ENCODE measurements at places on chromosomes 2 and 18.

- no peak for DNase-seq
Observed at GRCh38 chr2:238979636-238980035, 131.8 kb downstream of the TWIST2 start.

DNA sequence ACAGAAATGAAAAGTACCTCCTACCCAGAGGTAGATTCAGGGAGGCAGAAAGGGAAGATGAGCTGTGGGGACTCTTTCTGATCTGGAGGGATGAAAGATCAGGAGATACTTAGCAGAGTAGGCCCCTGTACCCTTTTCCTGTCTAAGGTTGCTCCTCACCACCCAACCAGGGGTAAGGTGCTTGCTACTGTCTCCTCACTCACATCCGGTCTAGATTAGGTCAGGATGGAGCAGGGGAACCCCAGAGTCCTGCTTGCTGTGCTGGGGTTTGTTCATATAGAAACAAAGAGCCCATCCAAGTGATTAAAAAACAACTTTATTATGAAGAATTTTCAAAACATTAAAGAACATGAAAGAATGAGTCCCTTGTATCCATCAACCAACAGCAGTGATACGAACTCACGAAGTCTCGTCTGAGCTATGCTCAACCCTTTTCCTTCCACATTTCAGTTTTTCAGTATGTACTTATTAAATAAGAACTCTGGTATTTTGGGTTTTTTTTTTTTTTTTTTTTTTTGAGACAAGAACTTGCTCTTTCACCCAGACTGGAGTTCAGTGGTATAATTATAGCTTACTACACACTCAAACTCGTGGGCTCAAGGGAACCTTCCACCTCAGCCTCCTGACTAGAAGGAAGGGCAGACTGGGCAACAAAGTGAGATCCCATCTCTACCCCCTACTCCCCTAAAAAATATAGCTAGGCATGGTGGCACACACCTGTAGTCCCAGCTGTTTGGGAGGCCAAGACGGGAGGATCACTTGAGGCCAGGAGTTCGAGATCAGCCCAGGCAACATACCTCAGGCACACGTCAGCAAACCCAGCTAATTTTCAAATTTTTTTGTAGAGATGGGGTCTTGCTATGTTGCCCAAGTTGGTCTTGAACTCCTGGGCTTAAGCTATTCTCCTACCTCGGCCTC is 28.5 kb upstream of the MCFD2 start:
- no peak for DNase-seq

DNA sequence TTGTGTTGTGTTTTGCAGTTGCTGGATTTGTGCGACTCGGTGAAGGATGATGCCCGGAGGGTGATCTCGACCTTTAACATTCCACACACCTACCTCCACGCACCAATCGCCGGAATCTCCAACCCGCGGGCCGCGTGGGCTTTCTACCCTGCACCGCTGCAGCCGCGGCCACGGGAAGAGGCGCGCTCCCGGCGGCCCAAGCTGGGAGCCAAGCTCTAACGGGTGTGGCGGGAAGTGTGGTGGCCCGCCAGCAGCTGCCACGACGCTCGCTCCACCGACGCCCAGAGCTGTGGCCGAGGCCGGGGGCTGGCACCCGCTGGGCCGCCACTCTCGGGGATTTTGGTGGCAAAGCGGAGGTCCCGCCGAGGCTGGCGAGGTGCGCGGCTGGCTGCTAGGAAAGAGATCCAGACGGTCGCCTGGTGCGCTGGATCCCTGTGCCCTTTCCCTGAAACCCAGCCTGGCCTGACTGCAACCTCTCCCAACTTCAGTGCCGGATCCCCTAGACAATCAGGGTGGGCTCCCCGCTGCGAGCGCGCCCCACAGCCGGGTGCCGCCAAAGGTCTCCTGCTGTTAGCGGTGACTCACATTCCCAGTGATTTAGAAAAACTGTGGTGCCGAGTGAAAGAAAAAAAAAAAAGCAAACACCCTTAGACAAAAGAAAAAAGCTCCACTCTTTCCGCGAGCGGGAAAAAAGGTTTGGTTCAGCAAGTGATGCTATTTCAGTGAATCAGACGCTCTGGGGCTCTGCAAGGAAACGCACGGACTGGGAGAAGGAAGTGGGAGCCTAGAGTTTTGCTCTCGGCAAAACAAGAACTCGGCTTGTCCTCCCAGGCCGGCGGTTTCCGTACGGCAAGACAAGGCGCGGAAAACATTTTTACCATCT is 2.9 kb upstream of the BCL2L11 start:
- DNase-seq, result peak; percentile 62

- no peak for DNase-seq
Observed at GRCh38 chr2:144383571-144384100, 136.3 kb downstream of the ZEB2 start.

DNA sequence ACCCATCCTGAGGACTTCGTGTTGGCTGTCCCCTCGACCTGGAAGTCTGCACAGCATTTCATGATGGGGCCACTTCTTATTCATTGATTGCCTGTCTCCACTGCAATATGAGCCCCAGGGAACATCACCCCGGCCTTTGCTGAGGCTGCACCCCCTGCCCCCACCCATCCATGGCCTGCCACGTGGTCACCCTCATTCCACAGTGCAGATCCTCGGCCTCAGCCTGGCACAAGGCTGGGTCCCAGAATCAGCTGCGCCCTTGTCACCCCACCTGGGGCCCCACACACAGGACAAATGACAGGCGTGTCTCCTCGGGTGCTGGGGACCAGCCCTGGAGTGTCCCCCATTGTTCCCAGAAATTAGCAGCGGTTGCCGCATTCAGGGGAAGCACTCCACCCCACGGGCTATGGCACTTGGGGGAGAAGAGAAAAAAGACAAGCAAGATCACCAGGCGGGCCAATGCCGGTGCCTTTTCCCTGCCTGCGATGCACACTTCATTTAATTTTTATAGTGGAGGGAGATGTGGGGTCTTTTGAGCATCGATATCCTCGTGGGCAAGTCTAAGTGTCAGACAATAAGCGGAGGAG is 157.4 kb downstream of the INHBB start:
- no peak for DNase-seq

- DNase-seq, result no peak
Observed at GRCh38 chr2:203584784-203585183, 49.7 kb upstream of the RAPH1 start.

DNA sequence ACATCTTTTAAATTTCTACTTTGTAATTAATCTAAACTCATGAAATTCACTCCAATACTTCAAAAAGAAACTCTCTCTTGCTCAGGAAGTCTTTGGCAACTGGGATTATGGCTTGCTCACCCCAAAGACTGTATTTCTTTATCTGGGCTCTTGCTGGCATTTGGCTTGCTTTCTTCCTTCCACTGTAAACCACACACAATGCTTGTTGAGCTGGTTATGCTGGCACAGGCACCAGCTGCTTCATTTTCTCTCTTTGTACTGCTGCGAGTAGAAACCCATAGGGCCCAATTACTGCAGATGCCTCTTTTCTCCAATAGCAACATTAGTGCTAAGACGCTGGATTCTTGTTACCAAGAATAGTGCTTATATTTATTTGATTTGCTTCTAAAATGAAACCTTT is 51.4 kb downstream of the SLC38A11 start:
- no peak for DNase-seq

GRCh38 chr2:25960920-25961319 is 21.4 kb downstream of the KIF3C start:
- no peak for DNase-seq

GRCh38 chr18:9658087-9658641 is 43.8 kb upstream of the PPP4R1 start:
- DNase-seq, result no peak

DNA sequence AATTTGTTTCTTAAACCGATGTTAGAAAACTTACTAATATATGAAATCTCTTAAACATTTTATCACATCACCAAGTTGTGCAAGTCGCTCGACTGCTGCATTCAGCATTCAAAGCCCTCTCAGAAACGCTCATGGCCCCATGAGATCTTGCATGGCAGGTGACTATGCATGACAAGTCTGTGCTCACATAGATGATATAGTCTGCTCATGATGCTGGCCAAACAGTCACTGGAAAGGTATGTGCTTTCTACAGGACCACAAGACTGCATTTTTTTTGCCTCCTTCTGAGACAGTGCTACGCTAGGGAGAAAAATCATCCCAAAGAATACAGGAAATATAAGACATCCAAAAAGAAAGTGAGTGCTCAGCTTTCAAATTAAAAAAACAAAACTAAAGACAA is 98.3 kb upstream of the ZBTB14 start:
- DNase-seq, result peak; percentile 32

GRCh38 chr18:63837590-63837989 is 49.9 kb upstream of the SERPINB2 start:
- DNase-seq, result no peak

DNA sequence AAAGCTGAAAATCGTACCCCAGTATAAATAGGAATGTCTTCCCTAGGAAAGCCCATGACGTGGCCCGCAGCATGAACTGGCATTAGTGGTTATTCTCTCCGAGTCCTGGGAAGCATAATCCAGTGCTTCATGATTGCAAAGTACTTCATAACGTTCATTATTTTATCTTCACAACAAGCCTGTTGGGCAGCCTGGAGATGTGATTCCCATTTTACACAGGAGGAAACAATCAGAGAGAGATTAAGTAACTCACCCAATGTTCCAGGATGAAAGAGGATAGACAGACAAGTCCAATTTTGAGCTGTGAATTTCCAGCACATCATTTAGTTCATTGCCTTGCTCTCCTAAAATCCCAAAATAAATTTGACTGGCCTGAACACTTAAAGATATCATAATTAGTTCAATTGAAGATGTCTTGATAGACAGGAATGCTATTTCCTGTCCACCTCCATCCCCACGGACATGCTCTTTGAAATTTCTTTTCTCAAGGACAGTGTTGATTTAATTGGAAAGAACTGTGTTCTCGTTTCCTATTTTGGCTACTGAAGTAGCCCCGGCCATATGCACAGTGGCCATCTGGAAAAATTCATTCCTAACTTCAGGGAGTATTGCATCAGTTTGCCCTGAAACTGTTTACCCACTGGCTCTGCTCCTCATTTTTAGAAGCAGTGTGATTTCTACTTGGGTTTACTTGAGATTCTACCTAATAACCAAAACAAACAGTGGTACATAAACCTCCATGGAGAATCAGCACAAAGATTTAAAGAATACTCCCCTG is 93.9 kb downstream of the VWC2L start:
- DNase-seq, result no peak

DNA sequence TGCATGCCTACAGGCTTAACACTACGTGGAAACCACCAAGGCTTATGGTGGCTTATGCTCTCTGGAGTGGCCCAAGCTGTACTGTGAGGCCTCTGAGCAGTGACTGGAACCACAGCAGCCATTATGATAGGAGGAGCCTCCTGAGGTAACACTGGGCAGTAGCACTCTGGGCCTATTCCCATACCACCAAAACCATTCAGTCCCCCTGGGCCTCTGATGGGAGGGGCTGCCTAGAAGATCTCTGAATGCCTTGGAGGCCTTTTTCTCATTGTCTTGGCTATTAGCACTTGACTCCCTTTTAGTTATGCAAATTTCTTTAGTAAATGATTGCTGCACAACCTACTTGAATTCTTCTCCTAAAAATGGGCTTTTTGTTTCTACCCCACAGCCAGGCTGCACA is 985.0 kb downstream of the DPP10 start:
- DNase-seq, result no peak

DNA sequence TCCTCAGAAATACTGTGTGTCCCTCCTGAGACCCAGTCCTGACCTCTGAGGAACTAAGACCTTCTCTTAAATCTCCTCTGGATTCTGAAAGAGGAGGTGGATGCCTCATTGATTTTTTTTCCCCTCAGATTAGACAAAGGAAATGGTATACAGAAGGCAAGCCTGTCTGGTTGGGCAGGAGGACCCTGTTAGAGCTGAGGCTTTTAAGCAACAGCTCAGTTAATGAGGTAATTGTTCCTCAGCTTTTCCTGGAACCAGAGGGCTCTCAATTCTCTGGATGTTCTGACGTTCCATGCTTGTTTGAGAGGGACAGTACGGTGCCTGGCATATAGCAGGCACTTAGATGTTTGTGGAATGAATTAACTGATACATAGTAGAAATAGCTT is 61.7 kb upstream of the MCFD2 start:
- no peak for DNase-seq

- no peak for DNase-seq
Observed at GRCh38 chr18:40272630-40273231, 1682.3 kb upstream of the PIK3C3 start.

DNA sequence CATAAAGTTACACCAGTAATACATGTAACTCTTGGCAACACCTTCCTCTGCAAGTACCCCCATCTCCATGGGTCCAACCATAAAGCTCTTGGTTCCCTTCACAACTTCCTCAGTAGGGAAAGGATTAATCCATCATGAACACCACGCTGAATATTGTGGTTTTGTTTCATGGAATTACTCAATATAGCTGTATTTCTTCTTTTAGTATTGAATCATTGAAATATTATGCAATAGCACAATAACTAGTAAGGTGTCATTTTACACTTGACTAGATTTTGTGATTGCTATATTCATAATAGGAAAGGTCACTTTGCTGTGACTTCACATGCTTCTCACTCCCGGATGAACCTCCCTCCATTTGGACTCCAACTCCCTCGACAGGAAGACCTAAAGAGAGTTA is 29.7 kb upstream of the PID1 start:
- no peak for DNase-seq

GRCh38 chr18:78168526-78168925 is 811.1 kb upstream of the SALL3 start:
- DNase-seq, result no peak

GRCh38 chr2:215697496-215697895 is 261.6 kb upstream of the FN1 start:
- DNase-seq, result no peak

DNA sequence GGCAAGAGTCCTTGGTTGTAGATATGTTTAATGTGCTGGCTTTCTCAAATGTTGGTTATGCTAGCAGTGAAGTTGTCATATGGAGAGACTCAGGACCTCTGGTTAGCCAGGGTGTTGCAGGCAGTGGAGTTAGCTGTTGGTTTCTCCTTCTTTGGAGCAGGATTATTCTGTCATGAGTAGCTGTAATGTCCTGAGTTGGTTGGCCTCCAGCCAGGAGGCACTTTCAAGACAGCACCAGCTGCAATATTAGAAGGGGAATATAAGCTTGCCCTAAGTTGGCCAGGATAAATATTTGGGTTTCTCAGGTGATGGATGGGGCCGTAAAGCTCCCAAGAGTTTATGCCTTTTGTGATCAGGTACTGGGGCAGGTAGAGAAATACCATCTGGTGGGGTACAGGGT is 65.5 kb downstream of the MSTN start:
- no peak for DNase-seq

DNA sequence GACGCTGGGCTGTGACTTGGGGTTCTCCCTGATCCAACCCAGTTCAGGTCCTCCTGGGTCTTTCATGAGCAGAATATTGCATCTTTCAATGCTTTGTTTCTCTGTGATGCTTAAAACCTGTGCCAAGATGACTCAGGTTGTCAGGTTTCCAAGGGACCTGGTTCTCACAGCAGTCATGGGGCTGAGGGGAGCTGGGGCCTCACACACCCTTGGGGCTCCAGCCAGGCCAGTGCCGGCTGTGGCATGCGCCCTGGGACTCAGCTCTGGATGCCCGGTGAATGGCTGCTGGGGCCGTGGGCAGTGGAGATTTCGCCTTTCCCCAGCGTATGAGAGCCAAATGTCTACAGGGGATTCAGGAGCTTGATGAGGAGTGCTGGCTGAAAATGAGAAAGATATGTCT is 29.6 kb downstream of the EDAR start:
- peak; percentile 11 for DNase-seq

All from astrocyte of the cerebellum (primary cell).